Panc1 (cell line): ENCODE measurements at places on chromosomes 1 and 21. TPM values are rescaled to one million over a fixed set of nuclear protein-coding genes. Genes with fewer than 3 reads are reported as not detected.

- 0 out of 2 replicates have a peak overlapping the region, but pooled peaks have one; percentile 12 for H3K4me3 ChIP-seq
- DNase-seq = no peak
- no peak overlapping the region for H3K27ac ChIP-seq
- no peaks in the 10 kb centered on the region for H3K36me3 ChIP-seq
- peaks cover 15% of the 10 kb centered on the region; the same call in 1 of the 2 replicates for H3K4me1 ChIP-seq
Observed at GRCh38 chr1:47725000-47725473, 272.1 kb downstream of the TRABD2B start.

GRCh38 chr1:85132078-85132720 is 68.6 kb downstream of the SYDE2 start:
- no peak overlapping the region for H3K4me3 ChIP-seq
- no peaks in the 10 kb centered on the region for H3K36me3 ChIP-seq
- no peak for DNase-seq
- H3K4me1 ChIP-seq = no peaks in the 10 kb centered on the region
- H3K27ac ChIP-seq = no peak overlapping the region
- peaks cover 6% of the 10 kb centered on the region for H3K27me3 ChIP-seq

DNA sequence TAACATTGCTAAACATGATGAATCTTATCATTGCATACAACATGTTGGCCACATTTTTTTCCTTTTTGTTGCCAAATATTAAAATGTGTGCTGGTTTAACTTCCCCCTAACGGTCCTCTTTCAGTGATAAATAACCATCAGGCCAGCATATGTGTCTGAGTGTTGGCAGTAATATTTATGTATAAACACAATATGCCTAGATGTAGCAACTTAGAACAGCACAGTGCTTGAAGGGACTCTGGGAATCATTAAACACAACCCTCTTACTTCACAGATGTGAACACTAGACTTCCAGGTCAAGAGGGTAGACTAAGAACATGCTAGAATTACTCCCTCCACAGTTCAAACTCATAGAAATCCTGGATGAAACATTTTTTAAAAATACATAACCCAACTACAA is 581.8 kb downstream of the PLPP3 start:
- no peaks in the 10 kb centered on the region for H3K36me3 ChIP-seq
- no peak for DNase-seq

- H3K4me3 ChIP-seq = no peak overlapping the region
- no peak overlapping the region for H3K27ac ChIP-seq
- no peaks in the 10 kb centered on the region for H3K27me3 ChIP-seq
Observed at GRCh38 chr1:164671966-164672571, 113.1 kb downstream of the PBX1 start.

DNA sequence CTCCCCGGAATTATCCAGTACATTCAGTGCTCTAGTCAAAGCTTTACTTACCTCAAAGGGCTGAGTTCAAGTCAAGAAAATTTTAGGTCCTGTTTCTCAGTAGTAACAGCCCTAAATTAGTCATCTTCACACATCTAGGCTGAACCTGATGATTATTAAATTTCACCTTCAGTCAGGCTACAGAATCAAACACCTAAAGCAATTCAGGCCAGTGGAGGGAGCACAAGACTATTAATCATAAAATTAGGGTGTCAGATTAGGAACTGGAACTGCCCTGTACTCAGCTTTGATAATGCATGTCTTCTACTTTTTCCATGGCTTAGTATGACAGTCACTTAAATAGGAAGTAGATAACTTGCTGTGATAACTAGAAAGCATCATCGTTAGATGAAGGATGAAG is 28.4 kb upstream of the BCAS2 start:
- DNase-seq = no peak
- H3K27me3 ChIP-seq = no peaks in the 10 kb centered on the region
- H3K36me3 ChIP-seq = no peaks in the 10 kb centered on the region
- no peak overlapping the region for H3K4me3 ChIP-seq

DNA sequence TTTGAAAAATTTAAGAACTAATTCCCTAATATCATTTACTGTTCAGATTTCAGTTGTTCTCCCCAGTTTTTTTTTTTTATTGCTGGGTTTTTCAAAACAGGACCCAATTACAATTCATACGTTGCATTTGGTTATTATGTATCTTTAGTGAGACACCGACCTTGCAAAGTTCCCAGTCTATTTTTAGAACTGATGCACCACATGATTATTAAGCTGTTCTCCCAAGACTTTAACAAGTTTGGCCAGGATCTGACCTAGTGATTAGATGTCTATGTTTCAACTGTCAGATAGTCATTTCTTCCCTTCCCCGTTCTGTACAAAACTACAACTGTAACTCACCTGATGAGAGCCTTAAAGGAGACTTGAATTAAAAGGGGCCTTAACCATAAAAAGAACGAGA is 7.9 kb downstream of the UBE2T start:
- no peaks in the 10 kb centered on the region for H3K27me3 ChIP-seq
- no peaks in the 10 kb centered on the region for H3K4me1 ChIP-seq
- H3K4me3 ChIP-seq = no peak overlapping the region
- no peak overlapping the region for H3K27ac ChIP-seq
- H3K36me3 ChIP-seq = peaks cover 42% of the 10 kb centered on the region

GRCh38 chr1:53189061-53189460 is 7.6 kb upstream of the CPT2 start:
- H3K36me3 ChIP-seq = no peaks in the 10 kb centered on the region
- no peak overlapping the region for H3K4me3 ChIP-seq
- DNase-seq = no peak
- no peaks in the 10 kb centered on the region for H3K27me3 ChIP-seq
- H3K27ac ChIP-seq = no peak overlapping the region

GRCh38 chr1:245751116-245751515 is 596.3 kb downstream of the KIF26B start:
- no peak overlapping the region for H3K4me3 ChIP-seq
- no peaks in the 10 kb centered on the region for H3K36me3 ChIP-seq
- H3K27ac ChIP-seq = no peak overlapping the region
- no peaks in the 10 kb centered on the region for H3K4me1 ChIP-seq

DNA sequence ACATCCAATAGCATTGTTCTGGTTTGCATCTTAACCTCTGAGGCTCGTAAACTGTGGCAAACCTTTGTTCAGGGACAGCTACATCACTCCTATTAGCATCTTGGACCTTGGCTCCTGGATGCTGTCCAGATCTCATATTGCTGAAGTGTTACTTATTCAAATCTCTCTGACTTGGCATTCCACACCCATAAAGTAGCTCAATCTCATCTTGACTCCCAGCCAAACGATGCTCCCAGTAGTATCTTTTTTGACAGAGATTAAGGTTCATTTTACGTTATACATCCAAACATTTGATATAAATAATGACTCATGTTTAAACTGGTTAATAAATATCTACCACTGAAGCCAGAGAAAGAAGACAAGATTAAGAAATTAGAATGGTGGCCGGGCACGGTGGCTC is 4.4 kb upstream of the FLVCR1 start:
- no peaks in the 10 kb centered on the region; the same call in 1 of the 2 replicates for H3K36me3 ChIP-seq
- no peak overlapping the region for H3K27ac ChIP-seq
- no peak for DNase-seq
- H3K4me1 ChIP-seq = peaks cover 8% of the 10 kb centered on the region; the same call in 1 of the 2 replicates

GRCh38 chr1:62111084-62111483 is 83.6 kb upstream of the L1TD1 start:
- H3K27ac ChIP-seq = no peak overlapping the region
- H3K4me3 ChIP-seq = no peak overlapping the region
- H3K4me1 ChIP-seq = no peaks in the 10 kb centered on the region
- no peak for DNase-seq

GRCh38 chr1:58324558-58324957 is 222.0 kb downstream of the OMA1 start:
- DNase-seq = no peak
- H3K36me3 ChIP-seq = no peaks in the 10 kb centered on the region
- no peaks in the 10 kb centered on the region for H3K4me1 ChIP-seq
- no peak overlapping the region for H3K27ac ChIP-seq
- no peaks in the 10 kb centered on the region for H3K27me3 ChIP-seq
- H3K4me3 ChIP-seq = no peak overlapping the region

DNA sequence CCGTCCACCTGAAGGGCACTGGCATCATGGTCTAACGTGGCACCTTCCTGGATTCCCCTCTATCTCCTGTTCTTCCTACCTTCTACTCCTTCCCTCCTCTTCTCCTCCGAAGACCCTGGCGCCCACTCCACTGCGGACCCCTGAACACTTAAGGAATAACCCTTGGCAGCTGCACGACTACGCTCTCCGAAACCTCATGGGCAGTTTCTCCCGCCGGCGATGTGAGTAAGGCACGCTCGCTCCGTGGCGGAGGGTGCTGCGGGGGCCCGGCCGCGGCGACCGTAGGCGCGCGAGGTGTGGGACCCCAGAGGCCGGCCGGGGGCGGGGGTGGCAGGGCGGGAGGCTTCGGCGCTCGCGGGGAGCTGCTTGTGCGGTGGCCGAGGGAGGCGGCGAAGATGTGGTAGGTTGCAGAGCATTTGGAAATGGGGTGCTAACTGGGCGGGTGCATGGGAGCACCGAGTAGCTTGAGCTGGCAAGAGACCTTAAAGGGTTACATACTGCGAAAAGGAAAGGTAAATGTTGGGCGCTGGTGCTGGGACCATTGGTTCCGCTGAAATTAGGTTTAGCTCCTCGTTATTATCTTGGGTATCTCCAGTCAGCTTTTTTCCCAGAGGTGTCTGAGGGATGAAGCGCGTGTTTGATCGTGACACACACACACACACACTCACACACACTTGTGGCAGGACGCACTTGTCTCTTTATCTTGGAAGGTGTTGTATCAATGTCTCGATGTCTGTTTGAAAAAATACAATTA is 876 bp downstream of the LRRC7 start:
- no peak for DNase-seq
- peaks cover 9% of the 10 kb centered on the region for H3K27me3 ChIP-seq
- H3K4me3 ChIP-seq = no peak overlapping the region

GRCh38 chr21:33828577-33828976 is 87.0 kb downstream of the ATP5PO start:
- no peaks in the 10 kb centered on the region for H3K4me1 ChIP-seq
- no peaks in the 10 kb centered on the region for H3K27me3 ChIP-seq
- H3K27ac ChIP-seq = no peak overlapping the region
- DNase-seq = no peak

DNA sequence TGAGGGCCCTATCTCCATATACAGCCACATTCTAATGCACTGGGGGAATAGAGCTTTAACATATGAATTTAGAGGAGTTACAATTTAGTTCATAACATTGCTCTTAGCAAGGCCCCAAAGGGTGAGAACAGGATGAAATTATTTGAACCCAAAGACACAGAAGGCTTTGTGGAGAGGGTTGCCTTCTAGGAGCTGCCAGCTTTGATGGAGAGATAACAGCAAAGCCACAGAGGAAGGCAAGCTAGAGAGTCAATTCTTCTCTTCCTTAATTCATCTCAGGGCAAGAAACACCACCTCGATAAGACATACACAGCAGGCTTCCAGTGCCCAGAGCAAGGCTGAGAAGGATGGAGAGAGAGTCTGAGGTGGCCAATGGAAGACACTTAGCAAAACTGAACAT is 94.8 kb upstream of the TMPRSS15 start:
- H3K27me3 ChIP-seq = no peaks in the 10 kb centered on the region
- no peaks in the 10 kb centered on the region for H3K36me3 ChIP-seq
- no peak overlapping the region for H3K27ac ChIP-seq
- no peak for DNase-seq

GRCh38 chr1:113394043-113394862 is 3.9 kb downstream of the MAGI3 start:
- H3K27me3 ChIP-seq = no peaks in the 10 kb centered on the region
- H3K4me1 ChIP-seq = peaks cover 24% of the 10 kb centered on the region
- no peak for DNase-seq

DNA sequence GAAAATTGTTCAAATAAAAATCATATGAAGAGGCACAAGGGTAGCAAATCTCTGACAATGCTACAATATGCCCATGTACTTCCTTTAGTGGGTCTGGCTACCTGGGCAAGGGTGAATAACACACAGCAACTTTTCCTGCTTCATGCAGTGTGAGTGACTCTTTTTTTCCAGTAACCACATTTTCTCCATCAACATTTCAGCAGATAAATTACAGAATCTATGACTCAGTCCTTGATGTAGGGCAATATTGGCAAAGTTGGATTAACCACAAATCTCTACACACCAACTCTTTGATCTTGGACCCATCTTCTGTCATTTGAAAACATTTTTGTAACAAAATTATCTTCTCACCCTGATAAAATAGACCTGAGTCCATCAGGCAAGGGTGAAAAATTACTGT is 31.7 kb downstream of the ERICH3 start:
- H3K27ac ChIP-seq = no peak overlapping the region
- no peak for DNase-seq
- H3K36me3 ChIP-seq = no peaks in the 10 kb centered on the region
- no peak overlapping the region for H3K4me3 ChIP-seq
- no peaks in the 10 kb centered on the region for H3K27me3 ChIP-seq

DNA sequence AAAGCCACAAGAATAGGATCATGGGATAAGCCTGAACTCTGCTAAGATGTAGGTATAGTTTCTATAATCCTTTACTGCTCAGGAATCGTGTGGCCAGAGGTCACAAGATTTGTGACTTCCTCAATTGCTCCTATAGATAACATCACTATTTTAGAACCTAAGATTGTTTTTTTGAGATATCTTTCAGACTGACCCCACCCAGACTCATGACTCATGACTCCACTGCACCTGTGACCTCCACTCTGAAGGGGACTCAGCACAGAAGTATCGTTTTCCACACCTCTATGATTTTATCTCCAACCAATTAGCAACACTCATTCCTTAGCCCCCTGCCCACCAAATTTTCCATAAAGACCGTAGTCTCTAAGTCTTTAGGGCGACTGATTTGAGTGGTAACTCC is 124.5 kb upstream of the KCNK1 start:
- no peak overlapping the region for H3K27ac ChIP-seq
- H3K36me3 ChIP-seq = no peaks in the 10 kb centered on the region
- no peak overlapping the region for H3K4me3 ChIP-seq
- DNase-seq = no peak
- H3K27me3 ChIP-seq = peaks cover 10% of the 10 kb centered on the region
- no peaks in the 10 kb centered on the region for H3K4me1 ChIP-seq

DNA sequence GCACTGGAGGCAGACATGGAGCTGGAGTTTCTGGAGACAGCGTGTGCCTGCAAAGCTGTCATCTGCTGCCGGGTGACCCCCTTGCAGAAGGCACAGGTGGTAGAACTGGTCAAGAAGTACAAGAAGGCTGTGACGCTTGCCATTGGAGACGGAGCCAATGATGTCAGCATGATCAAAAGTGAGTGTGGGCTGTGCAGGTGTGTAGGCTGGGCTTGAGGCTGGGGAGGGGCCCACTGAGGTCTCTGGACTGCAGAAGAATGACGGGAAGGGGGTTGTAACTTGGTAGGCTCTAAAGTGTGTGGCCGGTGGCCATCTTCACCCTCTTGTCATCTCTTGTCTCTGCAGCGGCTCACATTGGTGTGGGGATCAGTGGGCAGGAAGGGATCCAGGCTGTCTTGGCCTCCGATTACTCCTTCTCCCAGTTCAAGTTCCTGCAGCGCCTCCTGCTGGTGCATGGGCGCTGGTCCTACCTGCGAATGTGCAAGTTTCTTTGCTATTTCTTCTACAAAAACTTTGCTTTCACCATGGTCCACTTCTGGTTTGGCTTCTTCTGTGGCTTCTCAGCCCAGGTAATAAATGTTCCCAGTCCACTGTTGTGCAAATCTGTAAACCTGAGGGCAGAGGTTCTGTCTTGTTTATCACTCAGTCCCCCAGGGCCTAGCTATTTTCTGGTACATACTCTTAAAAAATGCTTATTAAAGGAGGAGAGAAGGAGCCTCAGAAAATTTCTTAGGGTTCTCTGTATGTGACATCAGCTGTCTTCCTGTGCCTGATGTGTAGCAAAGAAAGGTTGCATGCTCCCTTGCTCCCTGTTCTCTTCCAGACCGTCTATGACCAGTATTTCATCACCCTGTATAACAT is 19.9 kb downstream of the ATP8B2 start:
- no peaks in the 10 kb centered on the region for H3K27me3 ChIP-seq
- no peak for DNase-seq
- no peaks in the 10 kb centered on the region for H3K4me1 ChIP-seq
- no peak overlapping the region for H3K4me3 ChIP-seq
- H3K27ac ChIP-seq = no peak overlapping the region

The TMIGD3 gene
- total RNA-seq = not detected

The NBPF20 gene
- total RNA-seq = 3.5 TPM

The MASP2 gene
- total RNA-seq = 0.41 TPM

The PLA2G2D gene
- total RNA-seq = not detected

The CEPT1 gene
- 21.9 TPM for total RNA-seq
